ENCODE measurements at places on chromosomes 1 and 21.

DNA sequence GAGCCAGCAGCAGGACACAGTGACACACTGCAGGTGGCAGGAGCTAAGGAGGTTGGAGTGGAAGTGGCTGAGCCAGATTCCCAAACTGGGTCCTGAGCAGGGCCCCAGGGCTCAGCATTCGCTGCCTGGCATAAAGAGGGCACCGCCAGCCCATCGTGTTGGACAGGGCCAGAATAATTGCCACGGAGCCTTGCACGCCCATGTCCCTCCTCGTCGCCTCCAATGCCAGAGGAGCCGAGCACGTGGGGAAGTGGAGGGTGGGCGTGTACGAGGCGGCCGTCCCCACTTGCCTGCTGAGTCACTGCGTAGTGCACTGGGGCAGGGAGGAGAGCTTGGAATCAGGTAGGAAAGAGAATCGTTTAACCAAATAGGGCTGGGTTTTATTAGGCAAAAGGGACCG lies 26.1 kb upstream of the LRRC47 start:
- DNase-seq: no peak

- no peak for DNase-seq
Observed at GRCh38 chr1:4662168-4662567, 7.8 kb downstream of the AJAP1 start.

DNA sequence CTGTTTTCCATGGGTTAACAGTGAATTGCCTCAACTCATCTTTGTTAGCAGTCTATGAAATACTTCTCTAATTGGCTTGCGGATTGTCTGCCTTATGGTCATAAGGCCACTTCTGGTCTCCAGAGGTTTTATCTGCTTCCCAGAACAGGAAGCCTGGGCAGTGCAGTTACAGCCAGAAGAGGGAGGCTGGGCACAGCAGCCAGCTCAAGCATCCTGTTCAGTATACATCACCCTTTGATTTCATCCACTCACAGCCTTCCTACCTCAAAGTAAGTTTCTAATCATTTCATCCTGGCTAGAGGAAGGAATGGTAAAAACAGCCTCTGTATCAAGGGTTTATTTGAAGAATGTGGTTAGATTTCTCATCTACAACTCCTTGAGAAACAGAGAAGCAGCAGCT lies 311.5 kb upstream of the DEPDC1 start:
- no peak for DNase-seq

- no peak for DNase-seq
Observed at GRCh38 chr21:42260121-42260520, 41.2 kb downstream of the ABCG1 start.

GRCh38 chr1:107286125-107286524 lies 145.3 kb downstream of the NTNG1 start:
- no peak for DNase-seq

DNA sequence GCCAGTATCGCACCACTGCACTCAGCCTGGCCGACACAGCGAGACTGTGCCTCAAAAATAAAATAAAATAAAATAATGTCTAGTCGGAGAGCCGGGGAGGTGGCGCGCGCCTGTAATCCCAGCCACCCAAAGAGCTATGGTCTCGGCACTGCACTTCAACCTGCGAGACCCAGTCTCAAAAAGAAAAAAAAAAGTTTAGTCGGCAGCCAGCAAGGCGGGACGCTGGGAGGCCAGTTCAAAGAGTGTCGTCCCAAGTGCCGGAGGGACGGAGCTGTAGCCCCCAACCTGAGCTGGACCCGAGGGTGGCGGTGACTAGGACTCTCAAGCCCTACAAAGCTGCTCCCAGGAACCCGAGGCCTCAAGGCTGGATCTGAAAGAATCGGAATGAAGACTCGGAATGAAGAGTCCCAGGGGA lies 632 bp upstream of the FALEC start:
- no peak for DNase-seq

GRCh38 chr1:44021581-44022321 lies 9.5 kb downstream of the SLC6A9 start:
- no peak for DNase-seq

- DNase-seq: no peak
Observed at GRCh38 chr1:198544265-198544664, 3.8 kb upstream of the ATP6V1G3 start.

GRCh38 chr1:162740755-162741154 lies 49.7 kb upstream of the HSD17B7 start:
- no peak for DNase-seq

- DNase-seq: no peak
Observed at GRCh38 chr1:2141025-2141424, 53.5 kb downstream of the FAAP20 start.

DNA sequence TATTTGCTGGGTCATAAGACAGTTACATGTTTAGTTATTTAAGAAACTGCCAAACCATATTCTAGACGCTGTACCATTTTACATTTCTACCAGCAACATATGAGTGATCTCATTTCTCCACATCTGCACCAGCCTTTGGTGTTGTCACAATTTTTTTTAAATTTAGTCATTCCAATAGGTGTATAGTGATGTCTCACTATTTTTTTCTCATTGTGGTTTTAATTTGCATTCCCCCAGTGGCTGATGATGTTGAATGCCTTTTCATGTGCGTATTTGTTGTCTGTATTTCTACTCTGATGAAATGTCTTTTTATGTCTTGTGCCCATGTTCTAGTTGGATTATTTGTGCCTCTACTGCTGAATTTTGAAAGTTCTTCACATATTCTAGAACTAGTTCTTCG lies 38.4 kb downstream of the NFASC start:
- no peak for DNase-seq

DNA sequence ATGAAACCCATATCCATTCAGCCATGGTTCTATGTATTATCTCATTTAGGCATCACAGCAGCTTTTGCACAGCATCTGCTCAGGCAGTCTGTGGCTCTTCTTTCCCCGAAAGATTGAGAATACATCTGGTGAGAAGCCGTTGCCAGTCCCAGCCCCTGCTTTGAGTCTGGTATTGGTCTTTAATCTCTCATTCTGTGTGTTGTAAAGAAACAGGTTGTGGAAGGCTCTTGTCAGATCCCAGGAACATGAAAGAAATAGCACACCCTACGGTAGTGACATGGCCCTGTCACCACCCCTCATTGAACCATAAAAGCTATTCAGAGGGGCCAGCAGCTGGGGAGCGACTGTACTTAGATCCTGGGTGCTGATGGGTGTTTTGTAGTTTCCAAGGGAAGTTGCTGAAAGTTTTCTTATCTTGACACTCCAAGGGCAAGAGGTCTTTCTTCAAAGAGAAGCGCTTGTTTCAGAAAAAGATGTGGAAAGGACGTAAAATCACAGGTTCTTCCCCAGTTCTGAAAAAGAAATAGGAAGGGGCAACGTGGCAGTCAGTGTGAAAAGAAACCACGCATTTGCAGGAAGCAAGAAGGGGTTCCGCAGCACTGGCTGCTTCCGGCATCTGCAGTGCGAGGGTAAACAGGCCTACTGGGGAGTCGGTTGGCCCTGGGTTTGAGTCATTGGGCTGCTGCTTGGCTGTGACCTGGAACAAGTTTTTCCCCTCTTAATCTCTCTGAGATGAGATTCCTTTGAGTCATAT lies 145.0 kb downstream of the DHRS3 start:
- DNase-seq: peak; percentile 36

DNA sequence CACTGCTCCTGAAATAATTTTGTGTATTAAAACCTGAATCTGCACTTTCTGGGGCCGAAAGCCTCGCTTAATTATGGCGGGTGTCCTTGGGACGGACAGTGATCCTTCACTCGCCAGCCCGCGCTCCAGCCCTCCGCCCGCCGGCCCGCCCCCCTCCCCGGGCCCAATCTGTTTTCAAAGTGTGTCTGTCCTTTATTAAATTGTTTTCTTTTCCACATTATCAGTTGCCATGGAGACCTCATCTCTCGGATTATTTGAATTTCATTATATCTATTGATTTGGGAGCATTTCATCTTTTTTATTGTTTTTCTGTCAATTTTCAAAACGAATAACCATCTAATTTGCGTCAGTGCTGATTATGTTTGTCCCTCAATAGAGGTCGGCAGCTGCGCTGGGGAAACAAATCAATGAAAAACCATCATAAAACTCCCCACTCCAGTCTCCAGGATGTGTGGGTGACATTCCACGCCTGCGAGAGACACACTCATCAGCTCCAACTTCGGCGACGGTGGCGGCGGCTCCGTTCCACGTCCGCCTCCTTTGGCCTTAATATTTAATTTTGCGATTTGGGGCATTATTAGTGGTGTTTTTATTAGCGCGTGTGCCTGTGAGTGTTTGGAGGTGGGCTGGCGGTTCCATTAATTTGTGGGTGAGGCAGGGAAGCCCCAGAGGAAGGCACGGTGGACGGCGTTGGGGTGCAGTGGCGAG lies 123.9 kb downstream of the CASZ1 start:
- DNase-seq: no peak

GRCh38 chr1:57711326-57711725 lies 287.5 kb upstream of the DAB1 start:
- DNase-seq: no peak

- DNase-seq: no peak
Observed at GRCh38 chr1:25743164-25744139, 56.5 kb upstream of the SELENON start.

- DNase-seq: peak; percentile 56
Observed at GRCh38 chr21:45818904-45819285, 162.7 kb upstream of the COL6A1 start.

DNA sequence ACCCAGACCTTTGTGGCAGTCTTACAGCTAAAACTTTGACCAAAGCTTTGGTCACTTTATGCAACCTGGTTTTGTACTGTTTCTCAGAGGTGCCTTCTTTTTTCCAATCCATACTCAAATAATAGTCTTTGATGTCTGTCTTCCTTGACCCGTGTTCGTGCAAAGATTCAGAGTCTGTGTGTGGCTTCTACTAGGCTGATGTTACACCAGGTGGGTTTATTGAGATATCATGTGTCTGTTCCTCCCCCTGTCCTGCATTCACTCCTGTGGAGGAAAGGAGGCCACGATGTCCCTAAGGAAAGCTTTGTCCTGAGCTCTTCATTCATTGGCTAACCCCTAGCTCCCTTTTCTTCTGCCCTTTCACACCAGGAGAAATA lies 15.0 kb upstream of the IKBKE start:
- no peak for DNase-seq

GRCh38 chr1:197394831-197395608 lies 127.0 kb downstream of the CRB1 start:
- DNase-seq: no peak

DNA sequence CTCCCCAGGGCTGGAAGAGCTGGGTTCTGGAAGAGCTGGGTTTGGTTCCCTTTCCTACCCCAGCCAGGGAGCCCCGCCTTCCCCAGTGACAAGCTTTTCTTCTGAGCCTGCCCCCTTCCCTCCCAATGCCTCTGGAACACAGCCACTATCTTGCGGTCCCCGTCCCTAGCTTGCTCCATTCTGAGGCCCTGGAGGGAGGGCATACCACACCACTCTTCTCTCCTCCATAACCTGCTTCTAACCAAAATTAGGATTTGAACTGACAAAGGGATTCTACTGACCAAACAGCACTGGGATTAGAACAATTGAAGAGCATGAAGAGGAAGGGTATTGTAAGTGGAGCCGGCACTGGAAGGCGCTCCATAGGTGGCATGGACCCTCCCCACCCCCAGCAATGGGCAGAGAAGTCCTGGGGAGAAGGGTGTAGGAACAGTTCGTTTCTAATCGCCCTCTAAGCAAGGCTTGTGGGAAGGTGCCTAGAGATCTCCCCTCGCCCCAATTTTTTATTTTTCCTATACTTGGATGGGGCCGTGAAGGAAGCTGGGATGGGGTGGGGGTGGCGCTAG lies 690 bp downstream of the C1orf216 start:
- DNase-seq: no peak

- no peak for DNase-seq
Observed at GRCh38 chr1:156463874-156464273, 36.7 kb downstream of the MEF2D start.

DNA sequence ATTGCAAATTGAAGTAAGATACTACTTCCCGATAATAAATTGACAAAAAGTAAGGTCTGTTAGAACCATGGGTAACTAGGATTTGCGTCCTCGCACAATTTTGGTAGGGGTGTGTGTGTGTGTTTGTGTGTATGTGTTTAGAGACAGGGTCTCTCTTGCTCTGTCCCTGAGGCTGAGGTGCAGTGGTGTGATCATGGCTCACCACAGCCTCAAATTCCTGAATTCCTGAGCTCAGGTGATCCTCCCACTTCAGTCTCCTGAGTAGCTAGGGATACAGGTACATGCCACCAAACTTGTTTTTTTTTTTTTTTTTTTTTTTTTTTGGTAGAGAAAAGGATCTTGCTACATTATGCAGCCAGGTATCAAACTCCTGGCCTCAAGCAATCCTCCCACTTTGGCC lies 209.2 kb upstream of the ESRRG start:
- no peak for DNase-seq

GRCh38 chr1:98157524-98158313 lies 236.9 kb upstream of the DPYD start:
- no peak for DNase-seq

- no peak for DNase-seq
Observed at GRCh38 chr1:70429219-70429618, 18.2 kb downstream of the CTH start.

DNA sequence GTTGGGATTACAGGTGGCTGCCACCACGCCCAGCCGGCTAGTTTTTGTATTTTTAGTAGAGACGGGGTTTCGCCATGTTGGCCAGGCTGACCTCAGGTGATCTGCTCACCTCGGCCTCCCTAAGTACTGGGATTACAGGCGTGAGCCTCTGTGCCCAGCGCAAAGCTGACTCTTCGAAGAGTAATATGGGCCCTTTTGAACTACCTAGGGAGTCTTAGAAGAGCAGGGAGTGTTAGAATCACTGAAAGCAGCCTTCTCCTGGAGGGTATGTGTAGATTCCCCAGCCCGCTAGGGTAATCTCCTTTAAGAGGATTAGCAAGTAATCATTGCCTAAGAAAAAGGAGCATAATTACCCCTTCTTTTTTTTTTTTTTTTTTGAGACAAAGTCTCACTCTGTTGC lies 6.5 kb upstream of the MAST2 start:
- no peak for DNase-seq

DNA sequence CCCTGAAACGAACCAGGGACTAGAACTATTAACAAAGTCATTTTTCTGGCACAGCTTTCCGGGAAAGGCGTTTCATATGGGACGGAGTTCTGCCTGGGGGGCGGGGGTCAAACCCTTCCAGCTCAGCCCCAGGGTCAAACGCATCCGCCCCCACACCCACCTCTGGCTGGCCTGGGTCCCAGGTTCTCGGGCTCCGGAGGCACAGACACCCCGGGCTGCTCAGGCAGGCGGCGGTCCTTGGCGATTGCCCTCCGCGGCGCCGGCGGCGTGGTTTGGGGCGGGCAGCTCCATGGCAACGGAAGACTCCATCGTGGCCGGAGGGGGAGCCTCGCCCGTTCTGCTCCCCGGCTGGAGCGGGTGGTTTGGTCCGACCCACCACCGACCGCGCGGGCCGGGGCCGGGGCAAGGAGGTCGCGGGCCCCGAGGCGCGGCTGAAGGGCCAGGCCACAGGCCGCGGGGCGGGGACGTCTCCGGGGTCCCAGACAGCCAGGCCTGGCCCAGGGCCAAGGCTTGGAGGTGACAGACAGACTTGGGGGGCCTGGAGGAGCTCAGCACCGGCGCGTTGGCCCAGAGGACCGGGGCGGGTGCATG lies at the start of gene CFAP74:
CFAP74 (minus strand) TSS at position 246 of the 591 bp plus-strand sequence. CDS start 12,830 bp downstream, outside the sequence.
- DNase-seq: no peak

DNA sequence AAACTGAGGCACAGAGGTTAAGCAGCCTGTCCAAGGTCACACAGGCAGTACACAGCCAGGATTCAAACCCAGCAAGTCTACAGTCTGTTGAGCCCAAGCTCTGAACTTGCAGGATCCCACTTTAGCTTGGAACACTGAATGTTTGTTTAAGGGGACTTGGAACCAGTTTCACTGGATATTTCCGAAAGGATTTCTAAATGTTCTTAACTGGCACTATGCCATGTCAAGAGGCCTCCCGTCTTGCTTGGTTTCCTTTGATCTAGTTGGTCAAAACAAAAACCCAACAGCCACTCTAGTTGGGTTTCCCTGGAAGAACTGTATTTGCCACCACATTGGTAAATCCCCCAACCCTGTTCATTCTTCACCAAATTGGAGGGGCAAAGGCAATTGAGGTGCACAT lies 317.6 kb upstream of the KAZN start:
- DNase-seq: no peak
